ENCODE measurements at places on chromosomes 12 and 14.

- no peak for DNase-seq
Measured at GRCh38 chr12:131962069-131962468, 12.3 kb downstream of the EP400 start.

GRCh38 chr14:96817750-96818666 is 20.8 kb downstream of the VRK1 start:
- DNase-seq: no peak

DNA sequence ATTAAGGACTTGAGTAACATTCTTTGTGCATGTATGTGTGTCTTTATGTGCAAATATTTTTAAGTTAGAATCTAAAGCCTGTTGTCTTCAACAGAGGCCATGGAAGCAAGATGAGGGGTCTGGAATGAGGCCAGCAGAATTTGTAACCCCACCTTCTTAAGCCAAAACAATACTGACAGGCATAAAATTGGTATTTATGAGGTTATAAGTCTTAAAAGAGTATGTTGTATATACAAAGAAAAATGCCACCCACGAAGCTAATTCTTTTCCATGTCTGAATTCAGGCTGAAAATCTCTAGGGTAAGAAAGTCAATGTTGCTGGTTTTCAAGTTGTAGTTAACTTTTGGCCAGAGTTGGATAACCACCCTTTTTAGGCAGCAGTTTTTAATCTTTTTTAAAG is 86.2 kb upstream of the TMTC1 start:
- no peak for DNase-seq

DNA sequence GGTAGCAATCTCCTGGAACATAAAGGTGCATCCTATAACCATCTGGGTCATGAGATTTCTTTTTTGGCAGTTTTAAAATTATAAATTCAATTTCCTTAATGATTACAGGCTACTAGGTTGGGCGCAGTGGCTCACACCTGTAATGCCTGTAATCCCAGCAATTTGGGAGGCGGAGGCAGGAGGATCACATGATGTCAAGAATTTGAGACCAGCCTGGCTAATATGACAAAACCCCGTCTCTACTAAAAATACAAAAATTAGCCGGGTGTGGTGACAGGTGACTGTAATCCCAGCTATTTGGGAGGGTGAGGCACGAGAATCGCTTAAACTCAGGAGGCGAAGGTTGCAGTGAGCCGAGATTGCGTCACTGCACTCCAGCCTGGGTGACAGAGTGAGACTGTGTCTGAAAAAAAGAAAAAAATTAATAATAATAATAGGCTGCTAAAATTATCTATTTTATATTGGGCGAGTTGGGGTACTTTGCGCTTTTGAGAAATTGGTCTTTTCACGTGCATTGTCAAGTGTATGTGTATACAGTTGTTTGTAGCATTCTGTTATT is 17.2 kb upstream of the ARF6 start:
- DNase-seq: no peak

GRCh38 chr14:105307052-105307727 is 6.4 kb upstream of the BRF1 start:
- DNase-seq: no peak

GRCh38 chr12:72673853-72674252 is 401.7 kb downstream of the TRHDE start:
- no peak for DNase-seq

DNA sequence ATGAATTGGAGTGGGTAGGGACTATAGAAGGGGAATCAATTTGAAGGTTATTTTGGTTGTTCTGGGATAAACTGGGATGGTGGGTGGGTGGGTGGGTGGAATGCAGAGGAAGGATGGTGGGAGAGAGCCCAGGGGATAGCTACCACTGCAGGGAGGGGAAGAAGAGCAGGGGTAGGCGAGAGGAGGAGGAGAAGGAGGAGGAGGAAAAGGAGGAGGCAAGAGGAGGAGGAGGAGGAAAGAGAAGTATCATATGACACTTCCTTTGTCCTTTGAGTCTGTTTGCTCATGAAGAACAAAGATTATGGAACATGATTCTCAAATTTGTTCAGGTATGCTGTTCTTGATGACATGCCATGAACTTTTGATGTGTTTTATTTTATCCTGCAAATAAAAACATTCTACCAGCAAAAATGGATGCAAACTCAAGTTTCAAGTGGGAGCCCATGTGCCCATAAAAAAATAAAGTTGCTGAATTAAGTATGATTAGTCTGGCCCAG is 4.1 kb upstream of the BEST3 start:
- DNase-seq: no peak

- peak; percentile 34 for DNase-seq
Measured at GRCh38 chr14:92040431-92041051, 682 bp upstream of the TRIP11 start.

DNA sequence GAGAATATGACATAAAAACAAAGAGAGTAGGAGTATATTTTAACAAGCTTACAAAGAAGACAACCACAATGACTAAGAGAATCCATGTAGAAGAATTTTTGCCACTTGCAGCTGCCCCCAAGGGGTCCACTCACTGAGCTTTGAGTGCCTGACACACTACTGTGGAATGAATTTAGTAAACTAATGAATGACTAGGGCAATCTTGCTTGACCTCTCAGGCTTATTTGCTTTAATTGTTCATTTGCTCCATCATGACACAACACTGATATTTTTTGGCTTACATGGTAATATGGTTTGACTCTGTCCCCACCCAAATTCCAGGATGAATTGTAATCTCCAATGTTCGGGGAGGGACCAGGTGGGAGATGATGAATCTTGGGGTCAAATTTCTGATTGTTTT is 249.1 kb upstream of the FAR2 start:
- no peak for DNase-seq

DNA sequence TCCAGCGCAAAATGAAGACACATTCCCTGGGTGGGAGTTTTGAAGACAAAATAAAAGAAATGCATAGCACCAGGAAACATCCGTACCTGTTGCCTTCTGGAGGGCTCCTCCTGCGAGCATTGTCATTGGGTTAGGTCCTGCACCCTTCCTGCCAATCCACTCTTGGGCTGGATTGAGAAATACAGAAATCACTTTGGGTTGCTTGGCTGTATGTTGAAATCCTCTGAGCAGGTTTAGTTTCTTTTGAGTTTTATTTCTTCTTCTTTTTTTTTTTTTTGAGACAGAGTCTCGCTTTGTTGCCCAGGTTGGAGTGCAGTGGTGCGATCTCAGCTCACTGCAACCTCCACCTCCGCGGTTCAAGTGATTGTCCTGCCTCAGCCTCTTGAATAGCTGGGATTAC is 67.6 kb downstream of the ARF6 start:
- DNase-seq: no peak

- no peak for DNase-seq
Measured at GRCh38 chr14:33568935-33569579, 381.8 kb downstream of the EGLN3 start.

GRCh38 chr12:27194644-27195043 is 49.4 kb upstream of the STK38L start:
- DNase-seq: no peak

GRCh38 chr14:65492266-65492665 is 79.7 kb downstream of the FUT8 start:
- DNase-seq: no peak

- no peak for DNase-seq
Measured at GRCh38 chr14:102007916-102008418, 43.6 kb downstream of the DYNC1H1 start.

GRCh38 chr14:94123296-94123695 is 6.1 kb downstream of the IFI27L2 start:
- no peak for DNase-seq

GRCh38 chr14:95741038-95741490 is 27.1 kb upstream of the TCL1A start:
- peak; percentile 51 for DNase-seq

DNA sequence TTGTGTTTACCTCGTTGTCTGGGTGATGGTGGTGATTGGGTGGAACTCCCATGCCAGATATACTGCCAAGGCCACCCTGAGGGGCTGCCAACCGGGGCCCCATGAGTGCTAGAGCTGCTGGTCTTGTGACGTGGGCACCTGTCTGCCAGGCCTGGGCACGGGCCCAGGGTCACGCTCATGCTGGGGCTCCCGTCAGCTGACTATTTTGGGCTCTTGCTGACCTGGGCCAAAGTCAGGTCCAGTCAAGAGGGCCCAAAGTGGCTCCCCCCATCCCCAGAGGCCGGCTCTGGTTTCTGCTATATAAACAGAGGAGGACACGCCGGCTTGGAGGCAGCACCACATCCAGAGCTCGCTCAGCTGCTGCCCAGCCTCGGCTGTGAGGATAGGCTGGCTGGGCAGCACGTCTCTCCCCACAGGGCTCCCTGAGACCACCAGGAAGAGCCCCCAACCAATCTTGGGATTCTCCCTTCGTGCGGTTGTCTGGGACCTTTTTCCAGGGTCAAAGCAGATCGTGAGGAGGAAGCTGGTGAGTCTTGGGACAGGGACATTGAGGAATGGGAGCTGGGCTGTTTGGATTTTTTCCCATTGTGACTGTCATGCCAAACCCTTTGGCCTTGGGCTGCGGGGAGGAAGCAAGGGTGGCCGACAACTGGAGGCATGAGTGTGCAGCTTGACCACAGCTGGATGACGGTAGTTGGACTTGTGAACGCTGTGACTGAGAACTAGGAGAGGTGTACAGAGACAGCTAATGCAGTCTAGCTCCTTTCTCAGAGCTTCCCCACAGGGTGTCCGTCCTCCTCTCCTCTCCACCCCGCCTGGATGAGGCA is 7.6 kb upstream of the NR4A1 start:
- DNase-seq: no peak

DNA sequence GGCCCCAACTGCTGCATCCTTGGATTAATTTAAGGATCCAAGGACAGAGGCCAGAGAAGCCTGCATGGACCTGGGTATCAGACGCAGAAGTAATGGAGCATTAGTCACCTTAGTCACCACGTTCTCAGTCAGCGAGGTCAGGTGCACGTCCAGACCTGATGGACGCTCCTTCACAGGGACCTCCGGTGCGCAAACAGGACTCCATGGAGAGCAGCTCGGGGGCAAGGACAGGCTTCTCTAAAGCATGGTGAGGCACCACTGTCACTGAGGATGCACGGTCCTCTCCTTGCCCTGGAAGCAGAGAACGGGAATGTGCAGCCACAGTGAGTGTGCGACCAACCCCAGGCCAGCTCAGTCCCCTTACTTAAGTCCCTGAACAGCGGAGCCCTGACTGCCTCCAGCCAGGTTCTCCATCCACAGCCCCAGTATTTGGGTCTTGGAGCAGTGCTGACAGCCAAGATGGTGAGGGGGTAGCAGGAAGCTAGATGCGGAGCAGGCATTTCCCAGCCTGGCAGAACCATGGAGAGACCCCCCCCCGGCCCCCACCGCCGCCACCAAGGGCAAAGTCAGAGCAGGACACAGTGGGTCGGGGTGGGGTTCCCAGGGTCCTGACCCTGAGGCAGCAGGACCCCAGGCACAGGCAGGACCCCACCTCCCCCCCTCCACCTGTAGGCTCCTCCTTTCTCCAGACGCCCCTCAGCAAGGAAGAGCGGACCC is 253.4 kb upstream of the SFSWAP start:
- no peak for DNase-seq

DNA sequence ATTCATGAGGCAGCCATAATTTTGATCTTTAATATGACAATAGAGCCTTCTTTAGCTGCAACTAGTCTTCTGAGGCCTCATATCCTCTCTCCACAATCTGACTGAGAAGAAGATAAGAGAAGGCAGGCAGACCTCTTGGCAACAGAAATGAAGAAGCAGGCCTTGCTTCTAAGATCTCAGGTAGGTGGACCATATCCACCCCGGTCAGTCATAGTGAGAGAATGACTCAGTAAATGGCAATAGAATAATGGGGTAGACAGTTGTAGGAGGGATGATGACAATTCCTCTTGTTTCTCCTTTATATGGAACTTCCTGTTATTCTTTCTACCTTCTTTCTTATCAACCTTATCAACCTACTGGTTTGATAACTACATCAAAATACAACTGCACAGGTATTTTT is 246.7 kb upstream of the G2E3 start:
- DNase-seq: no peak
